ENCODE measurements at places on chromosomes 3 and 15. TPM values are rescaled to one million over a fixed set of nuclear protein-coding genes. Genes with fewer than 3 reads are reported as not detected.

GRCh38 chr3:134641671-134642300 lies 9.0 kb downstream of the KY start:
- no peak overlapping the region for H3K4me3 ChIP-seq
- no peak overlapping the region for H3K27ac ChIP-seq
- H3K4me1 ChIP-seq: no peaks in the 10 kb centered on the region

DNA sequence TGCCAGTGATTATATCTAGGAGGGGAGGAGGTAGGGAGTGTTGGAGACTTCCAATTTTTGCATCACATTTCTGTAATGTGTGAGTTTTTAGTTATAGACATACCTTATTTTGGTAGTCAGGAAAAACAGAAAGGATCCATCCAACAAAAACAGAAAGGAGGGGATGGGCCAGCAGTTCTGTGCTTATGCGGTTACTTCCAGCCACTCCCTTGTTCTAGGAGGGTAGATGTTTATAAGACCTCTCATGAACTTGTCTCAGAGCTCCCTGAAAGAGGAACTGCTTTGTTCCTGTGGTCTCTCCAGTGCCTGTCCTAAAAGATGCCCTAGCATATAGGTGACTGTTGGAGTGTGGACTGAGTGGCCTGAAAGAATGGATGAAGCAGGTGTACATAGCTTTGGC lies 323.3 kb downstream of the CACNA2D3 start:
- no peak for DNase-seq
- H3K4me1 ChIP-seq: no peaks in the 10 kb centered on the region
- H3K4me3 ChIP-seq: no peak overlapping the region
- no peak overlapping the region for H3K27ac ChIP-seq
- no peaks in the 10 kb centered on the region for H3K27me3 ChIP-seq

GNAT1 gene
- total RNA-seq: 0.11 TPM

GOLGA6L7 gene
- not detected for total RNA-seq
